ENCODE measurements at places on chromosomes 6 and 20. TPM values are rescaled to one million over a fixed set of nuclear protein-coding genes. Genes with fewer than 3 reads are reported as not detected.

Gene CAGE1
- 0.09 TPM for total RNA-seq

Gene IPCEF1
- total RNA-seq: 11.6 TPM

DNA sequence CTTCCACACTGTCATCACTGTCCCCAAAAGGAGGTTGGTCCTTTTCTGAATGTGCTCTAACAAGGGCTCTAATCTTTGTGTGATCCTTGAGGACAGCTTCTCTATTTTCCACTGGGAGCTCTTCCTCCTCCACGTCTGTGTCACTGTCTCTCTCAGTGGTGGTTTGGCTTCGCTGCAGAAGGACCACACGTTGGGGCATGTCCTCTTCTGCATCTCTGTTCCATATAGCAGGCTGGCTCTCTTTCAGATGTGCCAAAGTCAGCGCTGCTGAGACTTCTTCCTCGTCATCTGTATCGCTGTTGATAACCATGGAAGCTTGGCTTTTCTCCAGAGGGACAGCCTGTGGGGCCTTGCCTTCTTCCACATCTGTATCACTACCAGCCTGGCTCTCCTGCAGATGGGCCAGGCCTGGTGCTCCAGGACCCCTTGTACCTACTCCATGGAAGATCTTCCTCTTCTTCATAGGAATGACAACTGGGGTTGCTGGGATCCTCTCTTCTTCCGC lies 4.6 kb downstream of the MDC1 start:
- no peak for DNase-seq
- H3K27ac ChIP-seq: no peak overlapping the region
- H3K27me3 ChIP-seq: no peaks in the 10 kb centered on the region
- peaks cover 31% of the 10 kb centered on the region for H3K4me1 ChIP-seq
- peaks cover 68% of the 10 kb centered on the region for H3K36me3 ChIP-seq

Gene NFATC2
- 38.5 TPM for total RNA-seq

- no peaks in the 10 kb centered on the region for H3K36me3 ChIP-seq
- no peaks in the 10 kb centered on the region for H3K27me3 ChIP-seq
- no peak overlapping the region for H3K27ac ChIP-seq
- DNase-seq: no peak
- no peaks in the 10 kb centered on the region for H3K4me1 ChIP-seq
Measured at GRCh38 chr6:122817766-122818165, 28.7 kb downstream of the SMPDL3A start.

GRCh38 chr6:1025821-1026220 lies 286.1 kb upstream of the FOXQ1 start:
- H3K4me3 ChIP-seq: no peak overlapping the region
- no peak overlapping the region for H3K27ac ChIP-seq
- no peaks in the 10 kb centered on the region for H3K36me3 ChIP-seq
- H3K4me1 ChIP-seq: no peaks in the 10 kb centered on the region

- DNase-seq: no peak
- H3K27ac ChIP-seq: no peak overlapping the region
- H3K4me3 ChIP-seq: no peak overlapping the region
- H3K36me3 ChIP-seq: no peaks in the 10 kb centered on the region
- no peaks in the 10 kb centered on the region for H3K4me1 ChIP-seq
Measured at GRCh38 chr20:23584434-23585199, 16.3 kb upstream of the CST9L start.

Gene TEAD3
- 1.5 TPM for total RNA-seq

- H3K4me3 ChIP-seq: no peak overlapping the region
- no peaks in the 10 kb centered on the region for H3K4me1 ChIP-seq
- DNase-seq: no peak
- no peak overlapping the region for H3K27ac ChIP-seq
Measured at GRCh38 chr6:145309842-145310535, 425.3 kb downstream of the EPM2A start.

Gene TBX18
- not detected for total RNA-seq

Gene PI16
- total RNA-seq: 1.9 TPM

Gene SAMD5
- not detected for total RNA-seq

Gene ZSCAN26
- total RNA-seq: 5.0 TPM

DNA sequence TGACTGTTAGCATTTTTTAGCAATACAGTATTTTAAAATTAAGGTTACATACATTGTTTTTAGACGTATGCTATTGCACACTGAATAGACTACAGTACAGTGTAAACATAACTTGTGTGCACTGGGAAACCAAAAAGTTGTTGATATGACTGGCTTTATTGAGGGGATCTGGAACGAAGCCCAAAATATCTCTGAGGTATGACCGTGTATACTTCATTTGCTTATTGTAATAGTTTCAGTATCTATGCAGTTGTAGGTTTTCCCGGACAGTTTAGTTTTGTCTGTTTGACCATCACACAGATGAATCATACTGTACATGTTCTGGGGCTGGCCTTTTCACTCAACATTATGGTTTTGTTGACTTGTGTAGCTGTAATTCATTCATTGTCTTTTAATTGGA lies 6.9 kb upstream of the ZBTB12 start:
- no peaks in the 10 kb centered on the region for H3K27me3 ChIP-seq
- H3K4me1 ChIP-seq: peaks cover 20% of the 10 kb centered on the region
- DNase-seq: no peak
- no peak overlapping the region for H3K4me3 ChIP-seq
- H3K27ac ChIP-seq: no peak overlapping the region

Gene TJAP1
- 35.6 TPM for total RNA-seq

- H3K27ac ChIP-seq: no peak overlapping the region
- H3K36me3 ChIP-seq: no peaks in the 10 kb centered on the region
- H3K4me3 ChIP-seq: no peak overlapping the region
- DNase-seq: no peak
Measured at GRCh38 chr6:170017603-170018320, 266.3 kb downstream of the ERMARD start.

DNA sequence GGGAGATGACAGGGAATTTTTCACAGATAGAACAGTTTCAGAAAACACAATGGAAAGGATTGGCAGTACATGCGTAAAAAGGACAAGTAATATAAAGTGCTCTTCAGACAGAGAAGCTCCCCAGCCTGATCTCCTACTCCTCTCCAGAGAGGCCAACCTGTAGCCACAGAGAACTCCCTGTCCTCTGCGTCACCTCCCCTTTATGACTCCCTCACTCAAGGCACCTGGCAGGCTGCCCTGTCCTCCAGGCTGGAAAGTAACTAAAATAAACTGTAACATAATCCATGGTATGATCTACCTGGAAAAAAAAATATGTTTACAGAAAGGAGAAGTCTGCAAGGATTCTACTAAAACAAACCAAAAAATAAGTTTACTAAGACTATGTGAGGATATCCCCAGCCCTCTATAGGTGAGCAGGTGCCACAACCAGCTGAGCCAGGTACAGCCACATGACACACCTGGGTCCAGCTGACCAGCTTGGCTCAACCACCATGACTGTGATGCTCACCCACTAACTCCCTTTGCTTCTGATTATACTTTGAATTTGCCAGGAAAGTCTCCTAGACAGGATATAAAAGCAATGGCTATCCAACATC lies 29.2 kb downstream of the MBOAT1 start:
- H3K4me3 ChIP-seq: no peak overlapping the region
- no peaks in the 10 kb centered on the region for H3K27me3 ChIP-seq
- H3K4me1 ChIP-seq: peaks cover 6% of the 10 kb centered on the region
- H3K27ac ChIP-seq: no peak overlapping the region
- H3K36me3 ChIP-seq: peaks cover 44% of the 10 kb centered on the region

- no peaks in the 10 kb centered on the region for H3K4me1 ChIP-seq
- H3K27ac ChIP-seq: no peak overlapping the region
- DNase-seq: no peak
- H3K27me3 ChIP-seq: peaks cover 2% of the 10 kb centered on the region
- H3K36me3 ChIP-seq: no peaks in the 10 kb centered on the region
Measured at GRCh38 chr20:17304774-17305173, 77.9 kb downstream of the PCSK2 start.

Gene SNX21
- 1.2 TPM for total RNA-seq

- peaks cover 83% of the 10 kb centered on the region for H3K4me1 ChIP-seq
- H3K27ac ChIP-seq: peak overlapping the region; percentile 99
- DNase-seq: peak; percentile 92
- no peaks in the 10 kb centered on the region for H3K27me3 ChIP-seq
- H3K4me3 ChIP-seq: peak overlapping the region; percentile 93
Measured at GRCh38 chr6:90080876-90081481, 186.7 kb downstream of the GJA10 start.

GRCh38 chr6:97732045-97732444 lies 449.0 kb upstream of the MMS22L start:
- no peak for DNase-seq
- H3K27ac ChIP-seq: no peak overlapping the region
- no peaks in the 10 kb centered on the region for H3K27me3 ChIP-seq
- H3K4me1 ChIP-seq: no peaks in the 10 kb centered on the region

Gene HUS1B
- 0.42 TPM for total RNA-seq

DNA sequence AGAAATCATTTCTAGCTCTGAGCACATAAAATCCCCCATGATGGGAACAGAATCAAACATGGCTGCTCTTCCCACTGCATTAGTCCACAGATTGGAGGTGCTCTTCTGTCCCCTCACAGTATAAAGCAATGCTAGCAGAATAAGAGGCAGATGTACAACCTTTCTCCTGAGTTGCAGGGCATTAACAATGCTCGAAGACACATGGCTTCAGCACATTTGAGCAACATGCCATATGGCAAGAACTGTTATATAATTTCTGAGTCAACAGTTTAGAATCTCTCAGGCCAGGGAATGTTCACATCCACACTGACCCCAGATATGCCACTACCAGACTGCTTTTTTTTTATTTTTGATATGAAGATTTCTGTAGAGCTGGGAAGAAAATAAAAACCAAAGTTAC lies 119.6 kb downstream of the KIF13A start:
- H3K27ac ChIP-seq: no peak overlapping the region
- H3K4me3 ChIP-seq: no peak overlapping the region
- no peaks in the 10 kb centered on the region for H3K4me1 ChIP-seq
- no peaks in the 10 kb centered on the region for H3K36me3 ChIP-seq

Gene STX11
- 19.6 TPM for total RNA-seq

- H3K4me3 ChIP-seq: no peak overlapping the region
- no peaks in the 10 kb centered on the region for H3K36me3 ChIP-seq
- H3K27me3 ChIP-seq: peaks cover 4% of the 10 kb centered on the region
- H3K4me1 ChIP-seq: peaks cover 27% of the 10 kb centered on the region
- no peak for DNase-seq
Measured at GRCh38 chr6:53730767-53731166, 64.0 kb upstream of the LRRC1 start.

DNA sequence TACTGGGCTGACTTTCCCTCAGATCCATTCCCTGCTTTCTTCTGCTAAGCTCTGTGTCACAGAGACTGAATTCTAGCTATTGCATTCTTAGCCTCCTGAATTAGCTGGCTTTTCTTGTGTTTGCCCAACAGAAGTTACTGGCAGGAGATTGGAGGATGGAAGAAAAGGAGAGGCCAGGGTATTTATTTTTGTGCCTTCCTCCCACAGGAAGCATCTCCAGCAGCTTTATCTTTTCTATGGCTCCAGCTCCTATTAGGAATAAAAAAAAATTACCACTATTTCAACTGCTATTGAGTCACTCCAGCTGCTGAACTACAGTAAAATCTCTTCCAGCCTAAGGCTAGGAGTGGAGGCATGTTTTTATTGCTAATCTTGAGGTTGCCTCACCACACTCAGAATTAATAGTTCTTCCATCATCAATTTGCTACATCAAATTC lies 492.4 kb downstream of the RFPL4B start:
- H3K36me3 ChIP-seq: no peaks in the 10 kb centered on the region
- H3K27ac ChIP-seq: no peak overlapping the region
- no peak overlapping the region for H3K4me3 ChIP-seq
- DNase-seq: no peak

DNA sequence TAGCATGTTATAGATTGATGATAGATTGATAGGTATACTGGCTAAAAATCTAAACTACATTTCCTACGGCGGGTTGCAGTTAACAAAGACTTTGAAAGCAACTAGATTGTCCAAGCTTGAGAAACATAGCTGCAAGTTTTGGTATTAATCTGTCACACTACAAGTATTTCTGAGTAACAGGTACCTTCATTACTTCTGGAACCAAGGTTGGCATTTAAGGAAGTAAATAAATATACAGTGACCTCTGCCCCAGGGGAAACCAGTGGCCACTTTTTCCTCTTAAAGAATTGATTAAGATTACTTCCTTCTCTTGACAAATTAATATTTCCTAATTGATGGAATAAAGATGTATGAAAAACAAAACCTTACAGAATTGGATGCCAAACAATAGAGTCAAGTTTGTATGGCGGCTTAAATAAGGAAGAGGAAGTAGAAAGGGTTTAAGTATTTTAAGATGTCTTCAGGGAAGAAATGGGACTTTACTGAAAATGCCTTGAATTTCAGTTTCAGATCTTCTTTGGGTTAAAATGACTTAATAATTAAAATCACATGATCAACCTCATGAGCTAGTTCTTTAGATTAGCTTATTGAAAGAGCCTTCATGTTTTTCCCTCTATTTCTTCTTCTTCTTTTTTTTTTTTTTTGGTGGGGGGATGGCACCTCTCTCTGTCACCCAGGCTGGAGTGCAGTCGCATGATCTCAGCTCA lies 132.8 kb downstream of the DOK5 start:
- H3K4me3 ChIP-seq: no peak overlapping the region
- no peaks in the 10 kb centered on the region for H3K4me1 ChIP-seq
- no peaks in the 10 kb centered on the region for H3K36me3 ChIP-seq
- peaks cover 4% of the 10 kb centered on the region for H3K27me3 ChIP-seq
- no peak for DNase-seq
- H3K27ac ChIP-seq: no peak overlapping the region

Gene PKIB
- total RNA-seq: 3.1 TPM

- no peak overlapping the region for H3K4me3 ChIP-seq
- H3K4me1 ChIP-seq: peaks cover 5% of the 10 kb centered on the region
- peak; percentile 45 for DNase-seq
- H3K27me3 ChIP-seq: peaks cover 52% of the 10 kb centered on the region
- no peaks in the 10 kb centered on the region for H3K36me3 ChIP-seq
Measured at GRCh38 chr20:23047738-23048214, 1.7 kb downstream of the THBD start.

Data from activated CD4-positive, alpha-beta T cell treated with anti-CD3 and anti-CD28 coated beads for 36 hours (primary cell).